Heart left ventricle (tissue), 16 donors: ENCODE measurements at places on chromosomes 6 and 20. TPM values are rescaled to one million over a fixed set of nuclear protein-coding genes. Genes with fewer than 3 reads are reported as not detected.

Gene FNDC11
- total RNA-seq = 0.23 TPM

Gene PSMB9
- total RNA-seq = 33.9 TPM

Gene ZMYND8
- 44.5 TPM for total RNA-seq

Gene STMND1
- not detected for total RNA-seq

Gene THBS2
- 25.8 TPM for total RNA-seq

Gene MDFI
- 1.9 TPM for total RNA-seq

Gene ELOVL4
- 0.48 TPM for total RNA-seq

Gene MRPS18A
- total RNA-seq = 66.1 TPM

Gene FAM209B
- not detected for total RNA-seq

Gene LY86
- 0.46 TPM for total RNA-seq

Gene COX4I2
- 5.7 TPM for total RNA-seq

Gene GUCA1A
- total RNA-seq = 0.28 TPM

Gene RHAG
- total RNA-seq = 2.6 TPM

Gene COL19A1
- 1.7 TPM for total RNA-seq

Gene SLC22A3
- total RNA-seq = 1.6 TPM

Gene PNLDC1
- 0.32 TPM for total RNA-seq

Gene SEMG1
- total RNA-seq = not detected

Gene ADTRP
- total RNA-seq = not detected

Gene NOTCH4
- 24.6 TPM for total RNA-seq

Gene VIP
- 0.33 TPM for total RNA-seq
